ENCODE measurements at places on chromosomes 2 and 18.
A peak's percentile ranks its signal among the peaks of the same experiment; 100 is the strongest.

DNA sequence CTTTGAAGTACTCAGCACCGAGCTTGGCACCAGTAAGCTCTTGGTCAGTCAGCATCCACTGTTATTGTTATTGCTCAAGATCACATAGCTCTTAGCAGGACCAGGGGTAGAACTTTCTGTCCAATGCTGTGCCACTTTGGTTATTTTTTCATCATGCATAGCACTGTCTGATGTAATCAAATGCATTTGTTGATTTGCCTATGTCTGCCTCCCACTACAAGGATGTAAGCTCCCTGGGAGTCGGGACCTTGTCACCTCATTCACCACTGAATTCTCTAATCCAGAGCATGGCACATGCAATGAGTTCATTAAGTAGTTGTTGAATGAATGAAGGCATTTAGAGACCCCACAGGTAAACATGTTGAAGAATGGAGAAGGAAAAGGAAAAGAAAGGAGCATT lies 29.0 kb upstream of the DLX1 start:
- no peak for DNase-seq

DNA sequence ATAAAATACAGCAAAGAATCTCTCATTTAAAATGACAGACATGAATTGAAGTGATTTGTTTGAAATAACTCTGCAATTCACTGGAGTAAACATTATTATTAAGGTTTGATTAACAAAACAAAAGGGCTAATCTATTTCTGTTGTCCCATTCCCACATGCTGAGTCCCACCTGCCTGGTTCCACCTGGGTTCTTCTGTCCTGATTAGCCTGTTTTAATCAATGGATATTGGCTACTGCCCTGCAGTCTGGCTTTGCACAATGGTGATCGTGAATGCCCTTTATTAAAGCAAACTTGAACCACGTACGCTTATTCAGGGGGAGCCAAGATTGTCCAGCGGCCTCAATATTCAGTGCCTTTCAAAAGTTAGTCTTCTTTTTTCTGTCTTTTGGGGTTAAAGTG lies 72.8 kb upstream of the CDH19 start:
- no peak for DNase-seq

GRCh38 chr2:8786463-8786862 lies 51.0 kb downstream of the KIDINS220 start:
- DNase-seq = no peak

GRCh38 chr18:76246590-76246989 lies 248.5 kb downstream of the ZNF516 start:
- no peak for DNase-seq

GRCh38 chr18:63087421-63088230 lies 231.9 kb downstream of the BCL2 start:
- DNase-seq = no peak

GRCh38 chr2:214775971-214776370 lies 33.5 kb downstream of the BARD1 start:
- no peak for DNase-seq

- no peak for DNase-seq
Observed at GRCh38 chr2:218404351-218405085, 4.8 kb downstream of the CTDSP1 start.

DNA sequence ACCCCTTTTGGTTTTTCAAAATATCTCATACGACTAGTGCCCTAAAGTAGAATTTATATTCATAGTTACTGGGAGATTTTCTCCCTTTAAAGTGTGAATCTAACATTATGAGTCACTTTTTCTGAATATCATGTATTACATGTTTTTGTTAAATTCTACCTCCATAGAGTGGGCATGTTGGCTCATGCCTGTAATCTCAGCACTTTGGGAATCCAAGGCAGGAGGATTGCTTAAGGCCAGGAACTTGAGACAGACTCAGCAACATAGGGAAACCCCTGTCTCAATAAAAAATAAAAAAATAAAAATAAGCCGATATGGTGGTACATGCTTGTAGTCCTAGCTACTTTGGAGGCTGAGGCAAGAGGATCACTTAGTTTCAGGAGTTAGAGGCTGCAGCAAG lies 45.3 kb upstream of the UNC80 start:
- no peak for DNase-seq

DNA sequence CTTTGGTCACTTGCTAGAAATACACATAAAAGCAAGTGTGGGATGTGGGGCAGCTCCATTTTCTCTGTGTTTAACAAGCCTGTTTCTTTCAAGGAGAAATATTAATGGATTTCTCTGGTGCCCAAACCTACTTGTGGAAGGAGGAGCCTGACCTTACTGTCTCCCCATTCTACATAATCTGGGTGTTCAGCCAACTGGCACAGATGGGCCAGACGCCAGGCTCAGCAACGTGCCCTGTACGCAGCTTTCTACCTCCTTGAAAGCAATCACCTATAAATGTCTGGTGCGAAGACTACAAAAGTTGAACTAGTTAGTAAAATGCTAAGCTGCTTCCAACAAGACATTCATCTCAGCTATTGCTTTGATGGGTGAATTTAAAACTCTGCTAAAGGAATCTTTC lies 33.2 kb upstream of the MYO3B start:
- DNase-seq = no peak

DNA sequence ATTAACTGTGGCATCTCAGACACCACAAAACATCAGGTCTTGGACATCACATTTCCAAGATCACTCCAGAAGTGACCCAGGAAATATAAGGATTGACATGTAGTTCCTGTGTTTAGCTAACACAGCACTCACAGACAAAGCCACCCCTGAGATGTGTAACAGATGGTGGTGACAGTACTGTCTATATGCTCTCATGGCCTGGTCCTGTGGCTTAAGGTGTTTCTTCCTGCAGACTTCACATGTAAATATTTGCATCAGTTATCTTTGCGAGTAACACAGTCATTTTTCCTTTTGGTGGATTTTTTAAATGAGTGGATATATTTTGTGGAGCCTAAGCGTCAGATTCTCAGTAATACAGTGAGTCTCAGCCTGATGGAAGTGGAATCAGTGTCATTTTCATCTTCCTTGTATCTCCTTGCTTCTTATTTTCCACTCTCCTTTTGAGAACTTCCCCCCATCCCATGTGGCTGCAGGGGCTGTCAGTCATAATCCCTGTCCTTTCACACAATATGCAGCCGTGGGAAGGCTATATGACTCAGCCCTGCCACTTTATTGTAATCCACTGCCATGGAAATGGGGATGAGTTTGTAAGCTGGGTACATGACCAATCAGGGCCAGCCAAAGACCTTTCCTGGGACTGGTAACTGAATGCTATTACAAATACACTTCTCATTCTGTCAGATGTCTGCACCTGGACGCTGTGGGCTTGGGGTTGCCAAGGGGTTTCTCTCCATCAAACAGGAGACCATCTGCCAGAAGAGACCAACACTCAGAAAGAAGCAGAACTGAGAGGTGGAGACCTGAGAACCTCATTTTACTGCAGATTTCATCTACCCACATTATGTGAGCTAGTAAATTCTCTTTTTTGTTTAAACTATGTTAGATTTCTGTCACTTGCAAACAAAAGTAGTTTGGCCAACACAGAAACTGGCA lies 74.3 kb downstream of the ICOS start:
- no peak for DNase-seq

- DNase-seq = no peak
Observed at GRCh38 chr18:23377669-23378301, 75.3 kb upstream of the RIOK3 start.

- DNase-seq = no peak
Observed at GRCh38 chr2:234808907-234809306, 142.9 kb upstream of the SH3BP4 start.

GRCh38 chr2:46383113-46383395 lies 85.8 kb downstream of the EPAS1 start:
- DNase-seq = no peak

DNA sequence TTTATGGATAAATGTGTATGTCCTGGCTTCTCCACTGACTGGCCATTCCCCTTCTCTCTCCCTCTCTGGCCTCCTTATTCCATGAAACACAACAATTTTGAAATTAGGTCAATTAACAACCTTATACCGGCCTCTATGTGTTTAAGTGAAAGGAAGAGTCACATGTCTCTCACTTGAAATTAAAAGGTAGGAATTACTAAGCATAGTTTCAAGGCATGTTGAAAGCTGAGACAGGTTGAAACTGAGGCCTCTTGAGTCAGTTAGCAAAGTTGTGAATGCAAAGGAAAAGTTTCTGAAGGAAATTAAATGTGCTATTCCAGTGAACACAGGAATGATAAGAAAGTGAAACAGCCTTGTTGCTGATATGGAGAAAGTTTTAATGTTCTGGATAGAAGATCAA lies 69.7 kb downstream of the ADAM23 start:
- DNase-seq = no peak

GRCh38 chr2:165863810-165864261 lies 69.8 kb upstream of the GALNT3 start:
- DNase-seq = no peak

- no peak for DNase-seq
Observed at GRCh38 chr18:7812431-7813063, 245.4 kb downstream of the PTPRM start.

DNA sequence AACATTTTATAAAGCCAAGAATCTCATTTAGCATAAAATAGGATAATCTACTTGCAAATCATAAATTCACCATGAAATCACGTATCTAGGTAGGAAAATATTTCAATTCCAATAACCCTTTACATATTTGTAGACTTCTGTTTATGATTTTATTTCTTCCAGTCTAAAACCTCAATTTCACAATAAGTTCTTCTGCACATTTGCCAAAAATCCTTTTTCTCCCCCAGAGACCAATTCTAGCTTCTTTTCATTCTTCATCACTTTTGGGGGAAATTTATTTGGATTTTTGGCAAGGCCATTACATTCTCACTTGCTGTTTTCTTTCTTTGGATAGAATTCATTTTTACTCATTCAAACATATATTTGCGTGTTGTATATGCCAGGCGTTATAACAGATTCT lies 86.8 kb downstream of the SPRED2 start:
- DNase-seq = no peak

DNA sequence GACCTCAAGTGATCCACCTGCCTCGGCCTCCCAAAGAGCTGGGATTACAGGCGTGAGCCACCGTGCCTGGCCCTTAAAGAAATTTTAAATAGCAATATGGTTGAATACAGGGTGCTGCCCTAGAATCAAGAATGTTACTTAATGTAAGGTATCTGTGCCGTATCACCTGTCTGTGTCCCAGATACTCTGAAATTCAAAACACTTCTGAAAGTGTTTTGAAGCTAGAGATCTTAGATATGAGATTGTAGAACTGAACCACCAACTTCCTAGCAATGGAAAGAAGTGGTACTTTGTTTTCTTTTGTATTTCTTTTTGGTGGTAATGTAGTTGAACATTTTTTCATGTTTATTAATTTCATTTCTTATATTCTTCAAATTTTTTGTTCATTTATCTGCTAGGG lies 13.0 kb downstream of the PTPN4 start:
- no peak for DNase-seq

DNA sequence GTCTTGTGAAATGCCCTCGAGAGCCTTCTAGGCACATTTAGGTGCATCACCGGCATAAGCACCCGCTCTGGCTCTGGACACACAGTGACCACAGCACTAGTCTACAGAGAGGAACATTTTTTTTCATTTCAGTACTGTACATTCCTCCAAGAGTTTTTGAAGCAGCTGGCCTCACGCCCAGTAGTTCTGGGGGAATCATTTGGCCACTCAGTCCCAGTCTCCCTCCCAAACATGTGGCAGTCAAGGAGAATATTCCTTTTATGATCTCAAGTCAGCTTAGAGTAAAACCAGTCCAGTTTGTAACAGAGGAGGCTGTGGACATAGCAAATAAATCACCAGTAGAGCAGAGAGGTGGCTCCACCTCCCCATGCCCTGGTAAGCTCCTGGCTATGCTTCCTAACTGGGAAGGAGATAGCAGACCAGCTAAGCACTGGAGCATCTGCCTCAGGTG lies 48.1 kb downstream of the KCNE4 start:
- no peak for DNase-seq

DNA sequence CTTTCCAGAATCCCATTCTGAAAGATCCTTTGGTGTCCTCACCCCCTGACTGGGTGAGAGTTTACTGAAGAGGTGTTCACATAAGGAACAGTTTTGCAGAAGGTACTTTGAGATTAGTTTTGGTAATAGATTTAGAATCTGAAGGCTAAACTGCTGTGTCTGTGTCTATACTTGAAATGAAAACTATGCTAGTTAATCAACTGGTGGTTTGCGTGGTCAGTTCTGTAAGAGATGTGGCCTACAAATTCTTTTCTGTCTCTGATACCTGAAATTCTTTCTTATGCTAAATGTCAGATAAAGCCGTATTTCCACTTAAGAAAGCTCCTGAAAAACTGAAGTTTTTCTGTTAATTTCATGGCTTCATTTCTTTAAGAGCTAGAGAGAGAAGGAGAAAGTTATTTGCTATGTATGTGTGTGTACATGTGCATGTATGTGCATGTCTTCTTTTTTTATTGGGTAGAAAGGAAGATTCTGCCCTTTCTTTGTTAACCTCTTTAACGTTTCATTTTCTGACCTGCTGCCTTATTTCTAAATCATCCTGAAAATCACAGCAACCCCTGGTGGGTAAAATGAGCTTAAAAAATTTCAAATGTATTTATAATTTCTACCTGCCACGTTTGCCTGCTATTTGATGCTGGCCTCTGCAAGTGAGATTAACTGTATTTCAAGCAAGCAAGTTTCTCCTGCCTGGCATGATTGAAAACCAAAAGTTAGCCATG lies 552.0 kb upstream of the NRP2 start:
- no peak for DNase-seq

- peak; percentile 66 for DNase-seq
Observed at GRCh38 chr2:65264821-65265670, 37.4 kb downstream of the ACTR2 start.

DNA sequence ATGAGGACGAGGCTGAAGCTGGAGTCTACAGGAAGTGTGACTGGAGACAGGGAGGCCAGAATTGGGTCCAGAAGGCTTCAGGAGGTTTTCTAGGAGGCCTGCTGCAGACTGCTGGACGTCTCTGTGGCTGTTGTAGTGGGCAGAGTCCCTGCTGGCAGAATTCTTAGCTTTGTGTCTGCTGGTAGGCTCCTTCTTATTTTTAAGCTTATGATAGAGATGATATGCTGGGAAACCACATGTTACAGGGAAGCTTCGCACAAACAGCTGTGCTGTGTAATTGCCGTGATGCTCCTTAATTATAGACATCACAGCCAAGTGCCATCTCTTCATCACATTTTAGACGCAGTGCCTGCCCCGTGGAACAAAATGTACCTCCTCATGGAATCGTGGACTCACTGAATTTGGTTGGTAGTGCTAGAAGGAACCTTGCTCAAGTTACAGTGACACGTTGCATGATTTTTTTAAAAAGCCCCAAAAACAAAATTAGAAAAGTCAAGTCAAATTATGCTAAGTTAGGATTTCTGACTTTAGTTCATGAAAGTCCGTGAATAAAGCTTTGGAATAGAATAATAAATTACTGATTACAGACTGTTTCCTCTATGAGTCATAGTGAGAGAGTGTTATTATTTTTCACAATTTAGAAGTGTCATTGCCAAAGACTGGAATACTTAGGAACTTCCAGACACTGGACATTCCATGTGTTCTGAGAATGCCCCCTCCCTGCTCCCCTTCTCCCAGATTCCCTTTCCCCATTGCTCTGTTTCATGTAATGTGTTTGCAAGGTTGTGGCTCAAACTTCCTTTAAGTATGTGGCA lies 144.1 kb downstream of the FHOD3 start:
- no peak for DNase-seq

- DNase-seq = no peak
Observed at GRCh38 chr18:33459612-33460011, 19.1 kb upstream of the CCDC178 start.

All from CD4-positive, alpha-beta T cell (primary cell).